NCI-H1930 (cell line): ENCODE measurements at places on chromosomes 5 and 9.

DNA sequence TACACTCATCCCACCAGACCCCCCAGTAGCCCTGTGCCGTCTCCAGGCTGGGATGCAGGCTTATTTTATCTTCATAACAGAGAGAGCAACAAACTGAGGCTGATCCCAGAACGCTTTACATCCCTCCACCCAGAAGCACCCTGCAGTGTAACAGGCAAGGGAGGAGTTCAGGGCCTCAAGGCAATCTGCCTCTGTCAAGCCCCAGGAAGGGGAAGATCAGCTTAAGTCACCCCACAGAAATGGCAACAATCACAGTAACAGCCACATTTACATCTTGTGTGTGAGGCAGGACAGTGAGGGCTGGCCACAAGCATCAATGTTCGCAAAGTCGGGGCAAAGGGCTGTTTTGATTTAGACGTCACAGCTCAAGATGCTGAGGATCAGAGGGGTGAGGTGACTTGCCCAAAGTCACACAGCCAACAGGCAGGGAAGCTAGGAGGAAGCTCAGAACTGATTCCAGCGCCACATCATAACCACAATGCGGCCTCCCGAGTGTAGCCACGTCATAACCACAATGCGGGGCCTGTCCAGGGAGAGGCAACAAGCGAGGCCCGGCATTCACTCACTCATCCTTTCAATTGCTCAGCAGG, 14.4 kb downstream of the STK10 start:
- DNase-seq, result no peak

DNA sequence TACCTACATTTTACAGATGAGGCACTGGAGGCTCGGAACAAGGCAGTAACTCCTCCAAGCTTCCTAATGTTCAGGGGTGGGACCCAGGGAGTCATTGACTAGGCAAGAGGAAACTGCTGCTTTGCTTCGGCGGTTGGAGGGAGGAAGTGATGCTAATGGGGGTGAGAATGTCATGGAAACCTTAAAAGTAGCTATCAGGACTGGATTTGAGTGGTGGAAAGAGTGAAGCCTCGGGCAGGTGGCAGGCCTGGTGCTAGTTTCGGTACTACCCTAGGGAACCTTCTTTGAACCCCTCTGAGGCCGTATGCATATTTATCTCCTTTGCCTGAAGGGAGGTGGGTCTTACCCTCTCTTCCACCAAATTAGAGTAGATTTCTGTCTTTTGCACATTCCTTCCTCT, 1.6 kb downstream of the BSPRY start:
- no peak for DNase-seq

- DNase-seq, result no peak
Measured at GRCh38 chr9:7879551-7880245, 80.1 kb upstream of the DMAC1 start.

DNA sequence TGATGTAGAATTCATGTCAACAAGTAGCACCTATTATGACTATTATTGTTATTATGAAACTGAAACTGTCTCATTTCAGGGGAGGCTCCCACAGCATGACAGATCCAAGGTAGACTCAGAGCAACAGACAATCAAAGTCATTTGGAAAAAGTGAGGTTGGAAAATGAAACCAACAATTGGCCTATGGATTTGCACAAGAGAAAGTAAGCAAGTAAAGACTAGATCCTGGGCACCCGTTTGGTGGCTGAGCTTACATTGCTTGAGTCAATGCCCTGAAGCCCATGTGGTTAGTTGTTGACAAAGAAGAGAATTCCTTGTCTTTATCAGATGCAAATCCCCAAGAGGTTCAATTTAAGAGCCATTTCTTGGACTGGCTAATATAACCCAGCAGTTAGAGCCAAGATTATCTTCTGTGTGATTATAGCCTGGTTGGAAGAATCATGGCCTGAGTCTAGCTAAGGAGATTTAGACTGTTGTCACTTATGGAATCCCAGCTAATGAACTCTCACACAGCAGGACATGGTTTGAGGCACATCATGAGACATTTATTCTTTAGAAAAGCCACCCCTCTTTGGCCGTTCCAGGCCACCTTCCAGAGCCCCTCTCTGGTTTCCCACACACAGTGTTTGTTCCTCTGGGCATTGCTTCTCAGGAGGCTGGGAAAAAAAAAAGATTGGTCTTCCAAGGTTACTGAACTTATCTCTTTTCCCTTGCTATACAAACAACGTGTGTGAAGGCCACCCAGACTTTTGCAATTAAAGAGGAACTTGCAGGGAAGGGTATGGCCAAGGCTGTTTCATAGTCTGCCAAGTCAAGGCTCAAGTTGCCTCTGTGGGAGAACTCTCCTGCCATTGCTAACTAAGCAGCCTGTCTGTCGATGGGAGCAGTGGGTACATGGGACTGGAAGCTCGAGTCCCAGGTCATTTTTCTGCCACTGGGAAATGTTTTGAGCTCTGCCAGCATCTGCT, 399.5 kb downstream of the ENC1 start:
- DNase-seq, result no peak

DNA sequence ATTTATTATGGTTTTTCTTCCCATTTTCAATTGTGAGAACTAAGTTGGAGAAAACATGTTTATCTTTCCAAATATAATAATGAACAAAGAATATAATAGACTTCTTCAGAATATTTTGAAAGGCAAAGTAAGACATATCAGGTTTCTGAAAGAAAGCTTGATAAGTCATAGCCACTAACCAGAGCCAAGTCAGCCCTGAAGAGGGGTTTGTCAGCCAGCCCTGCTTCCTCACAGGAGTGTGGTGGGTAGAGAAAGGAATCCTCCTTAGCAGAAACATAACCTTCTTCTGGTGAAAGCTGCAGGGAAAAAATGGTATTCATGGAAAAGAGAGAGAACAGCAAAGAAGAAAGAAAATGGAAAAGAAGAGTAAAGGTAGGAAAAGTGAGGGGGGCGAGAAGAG, 93.4 kb downstream of the MPDZ start:
- no peak for DNase-seq

DNA sequence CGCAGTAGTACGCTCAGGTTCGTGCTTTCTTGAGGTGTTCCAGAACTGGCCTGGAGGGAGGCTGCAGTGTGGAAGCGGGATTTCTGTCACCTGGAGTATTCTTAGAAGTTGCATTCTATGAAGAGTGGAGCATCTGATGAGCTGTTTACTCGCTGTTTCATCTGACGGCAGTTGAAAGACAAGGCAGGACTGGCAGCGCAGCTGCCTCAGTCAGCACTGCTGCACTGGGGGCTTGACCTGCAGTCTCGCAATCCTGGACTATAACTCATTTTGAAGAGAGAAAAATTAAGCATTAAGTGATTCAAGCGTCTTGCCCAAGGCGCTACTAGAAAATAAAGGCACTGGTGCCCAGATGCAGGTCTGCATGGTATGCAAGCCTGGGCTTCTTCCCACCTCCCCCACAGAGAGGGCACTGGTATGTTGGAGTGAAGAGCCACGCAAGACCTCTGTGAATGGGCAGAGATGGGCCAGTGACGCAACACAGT, 10.6 kb downstream of the TENT4A start:
- DNase-seq, result no peak

DNA sequence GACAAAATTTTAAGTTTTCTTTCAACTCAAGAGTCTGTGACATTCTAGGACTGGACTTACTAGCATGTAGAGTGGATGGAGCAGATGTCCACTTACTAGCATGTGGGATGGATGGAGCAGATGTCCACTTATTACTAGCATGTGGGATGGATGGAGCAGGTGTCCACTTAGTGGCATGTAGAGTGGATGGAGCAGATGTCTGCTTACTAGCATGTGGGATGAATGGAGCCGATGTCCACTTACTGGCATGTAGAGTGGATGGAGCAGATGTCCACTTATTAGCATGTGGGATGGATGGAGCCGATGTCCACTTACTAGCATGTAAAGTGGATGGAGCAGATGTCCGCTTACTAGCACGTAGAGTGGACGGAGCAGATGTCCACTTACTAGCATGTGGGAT, 2.4 kb downstream of the SLC36A1 start:
- DNase-seq, result no peak

DNA sequence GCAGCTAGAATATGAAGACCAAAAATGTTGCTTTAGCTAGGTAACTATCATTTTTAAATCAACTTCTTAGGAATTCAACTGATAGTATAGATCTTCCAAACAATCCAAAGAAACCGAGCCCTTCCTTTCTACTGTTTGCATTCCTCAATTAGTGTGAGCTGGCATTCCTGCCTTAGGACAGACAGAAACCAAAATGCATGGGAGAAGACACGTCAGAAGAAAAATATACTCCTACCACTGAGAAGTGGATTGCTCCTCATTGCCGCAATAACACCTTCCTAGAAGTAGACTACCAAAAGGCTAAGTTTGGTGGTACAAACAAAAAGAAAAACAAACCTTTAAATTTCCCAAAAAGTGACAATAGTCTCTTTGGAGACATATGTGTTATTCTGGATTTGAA, 440.0 kb downstream of the SEMA5A start:
- no peak for DNase-seq

DNA sequence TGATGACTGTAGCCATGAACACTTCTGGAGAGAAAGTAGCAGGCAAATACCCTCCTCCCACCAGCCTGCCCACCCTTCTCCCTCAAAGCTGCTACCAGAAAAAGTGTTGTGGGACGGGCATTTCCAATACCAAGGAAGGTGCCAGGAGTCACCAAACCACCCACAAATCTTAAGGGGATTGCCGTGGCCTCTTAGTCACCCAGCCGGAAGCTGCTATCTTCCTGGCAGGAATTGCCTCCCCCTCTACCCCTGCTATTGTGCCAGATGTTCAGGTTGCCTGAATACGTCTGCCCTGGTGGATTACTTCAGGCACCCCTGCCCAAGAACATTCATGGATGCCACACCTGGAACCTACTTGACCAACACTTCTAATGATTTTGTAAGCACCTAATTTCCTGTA, 156.1 kb downstream of the TTC39B start:
- DNase-seq, result no peak

- no peak for DNase-seq
Measured at GRCh38 chr5:21173036-21173435, 1185.0 kb upstream of the CDH18 start.

DNA sequence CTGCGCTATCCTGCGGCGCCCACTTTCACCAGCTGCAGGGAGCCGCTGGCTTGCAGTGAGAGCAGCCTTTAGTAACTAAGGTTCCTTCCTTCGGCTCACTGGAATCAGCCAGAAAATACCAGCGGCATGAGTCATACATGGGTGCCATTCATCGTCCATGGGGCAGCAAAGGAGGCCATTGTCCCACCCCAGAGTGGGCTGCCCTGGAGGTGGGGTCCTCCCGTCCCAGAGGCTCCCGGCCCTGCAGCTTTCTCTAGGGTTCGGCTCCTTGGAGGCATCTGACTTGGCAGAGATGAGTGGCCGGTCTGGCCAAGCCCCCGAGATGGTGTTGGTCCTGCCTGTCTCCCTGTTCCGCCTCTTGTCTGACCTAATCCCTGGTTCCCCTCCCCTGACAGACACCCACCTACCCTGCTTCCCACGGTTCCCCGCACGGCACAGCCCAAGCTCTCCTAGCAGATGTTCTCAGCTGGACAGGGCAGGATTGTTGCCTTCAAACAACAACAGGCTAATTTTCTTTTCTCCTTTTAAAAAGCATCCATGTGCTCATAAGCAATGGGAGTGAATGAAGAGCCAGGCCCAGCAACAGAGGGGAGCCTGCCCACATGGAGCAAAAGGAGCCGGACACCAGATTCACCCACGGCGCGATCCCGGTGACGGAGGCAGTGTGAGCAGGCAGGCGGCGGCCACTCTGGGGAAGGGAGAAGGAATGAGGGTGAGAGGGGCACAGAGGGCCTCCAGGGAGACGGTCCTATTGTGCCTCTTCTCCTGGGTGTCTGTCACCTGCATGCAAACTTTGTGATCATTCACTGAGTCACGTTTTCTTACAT, 97.0 kb upstream of the COL5A1 start:
- DNase-seq, result no peak
